ENCODE measurements at places on chromosomes 12 and 14. TPM values are rescaled to one million over a fixed set of nuclear protein-coding genes. Genes with fewer than 3 reads are reported as not detected.

LRRK2 gene
- 719 TPM for total RNA-seq

- H3K27ac ChIP-seq, result peak overlapping the region; percentile 100
- H3K4me1 ChIP-seq, result peaks cover 38% of the 10 kb centered on the region
- no peak overlapping the region for H3K4me3 ChIP-seq
- no peaks in the 10 kb centered on the region for H3K27me3 ChIP-seq
- peak; percentile 44 for DNase-seq
Observed at GRCh38 chr12:53224061-53224896, 7.7 kb downstream of the RARG start.

GRCh38 chr12:33690562-33690961 lies 250.9 kb upstream of the SYT10 start:
- H3K27me3 ChIP-seq, result no peaks in the 10 kb centered on the region
- H3K4me3 ChIP-seq, result no peak overlapping the region
- H3K4me1 ChIP-seq, result no peaks in the 10 kb centered on the region
- H3K36me3 ChIP-seq, result no peaks in the 10 kb centered on the region
- no peak overlapping the region for H3K27ac ChIP-seq
- no peak for DNase-seq

GRCh38 chr14:20516921-20517320 lies 11.6 kb downstream of the RNASE10 start:
- no peak overlapping the region for H3K4me3 ChIP-seq
- H3K27me3 ChIP-seq, result no peaks in the 10 kb centered on the region
- H3K27ac ChIP-seq, result no peak overlapping the region
- DNase-seq, result no peak

GRCh38 chr12:75705749-75706711 lies 194.6 kb upstream of the KRR1 start:
- peaks cover 5% of the 10 kb centered on the region for H3K4me1 ChIP-seq
- no peaks in the 10 kb centered on the region for H3K36me3 ChIP-seq
- H3K27ac ChIP-seq, result no peak overlapping the region
- H3K27me3 ChIP-seq, result no peaks in the 10 kb centered on the region

DNA sequence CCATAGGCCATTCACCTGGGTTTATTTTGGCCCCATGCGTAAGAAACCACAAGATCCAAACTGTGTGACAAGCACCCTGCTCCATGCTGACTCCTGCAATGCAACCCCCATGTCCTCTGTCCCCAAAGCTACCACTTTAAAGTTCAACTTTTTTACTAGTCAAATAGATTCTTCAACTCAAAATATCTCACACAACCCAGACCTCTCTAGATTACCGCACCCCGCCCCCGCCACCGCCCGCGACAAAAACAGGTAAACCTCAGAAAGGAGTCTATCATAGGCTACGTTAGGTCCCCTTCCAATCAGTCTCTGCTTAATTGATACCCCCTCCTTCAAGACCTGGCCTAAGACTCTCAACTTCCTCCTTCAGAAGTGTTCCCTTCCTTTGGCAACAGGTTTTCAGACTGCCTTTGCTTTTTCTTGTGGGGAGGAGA lies 2.2 kb downstream of the ZFP36L1 start:
- H3K36me3 ChIP-seq, result peaks cover 51% of the 10 kb centered on the region
- H3K27me3 ChIP-seq, result no peaks in the 10 kb centered on the region
- H3K4me3 ChIP-seq, result peak overlapping the region; percentile 77
- peak overlapping the region; percentile 99 for H3K27ac ChIP-seq
- peaks cover 35% of the 10 kb centered on the region for H3K4me1 ChIP-seq

- no peak overlapping the region for H3K4me3 ChIP-seq
- no peaks in the 10 kb centered on the region for H3K36me3 ChIP-seq
- peak; percentile 36 for DNase-seq
- no peak overlapping the region for H3K27ac ChIP-seq
- H3K4me1 ChIP-seq, result no peaks in the 10 kb centered on the region
Observed at GRCh38 chr12:95694136-95694535, 96.4 kb downstream of the NTN4 start.

DNA sequence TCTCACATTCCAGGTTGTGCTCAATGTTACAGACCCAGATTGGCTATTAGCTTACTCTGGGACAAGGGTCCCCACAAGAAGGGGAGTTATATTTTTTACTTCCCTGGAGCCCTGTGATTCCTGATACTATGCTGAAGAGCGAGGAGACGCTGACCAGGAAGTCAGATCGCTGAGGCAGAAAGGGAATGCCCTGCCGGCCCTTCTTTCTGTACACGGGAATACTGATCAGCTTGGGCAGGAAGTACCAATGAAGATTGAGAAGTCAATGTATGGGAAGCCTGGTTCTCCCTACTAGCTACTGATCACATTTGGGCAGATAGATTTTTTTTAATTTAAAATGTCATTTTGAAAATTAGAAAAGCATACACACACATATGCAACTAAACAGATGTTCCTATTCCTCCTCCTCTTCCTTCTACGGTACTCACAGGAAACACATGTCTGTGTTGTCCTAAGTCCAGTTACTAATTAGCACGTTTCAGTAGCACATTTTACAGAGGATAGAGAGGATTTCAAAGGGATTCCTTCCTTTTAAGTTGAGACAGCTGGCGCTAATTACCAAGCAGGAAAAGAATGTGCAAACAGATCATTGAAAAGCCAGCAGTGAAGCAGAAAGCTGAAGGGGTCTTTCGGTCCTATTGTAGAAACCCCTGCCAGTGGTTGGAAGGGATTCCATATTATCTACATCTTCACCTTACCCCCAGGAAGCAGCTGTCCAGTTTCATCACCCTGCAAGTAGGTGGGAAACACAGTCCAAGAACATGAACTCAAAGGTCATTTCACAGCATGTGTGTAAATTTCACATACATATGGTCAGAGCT lies 292.4 kb downstream of the DUSP6 start:
- no peak for DNase-seq
- no peaks in the 10 kb centered on the region for H3K27me3 ChIP-seq
- no peaks in the 10 kb centered on the region for H3K4me1 ChIP-seq
- no peaks in the 10 kb centered on the region for H3K36me3 ChIP-seq
- no peak overlapping the region for H3K27ac ChIP-seq
- no peak overlapping the region for H3K4me3 ChIP-seq

DNA sequence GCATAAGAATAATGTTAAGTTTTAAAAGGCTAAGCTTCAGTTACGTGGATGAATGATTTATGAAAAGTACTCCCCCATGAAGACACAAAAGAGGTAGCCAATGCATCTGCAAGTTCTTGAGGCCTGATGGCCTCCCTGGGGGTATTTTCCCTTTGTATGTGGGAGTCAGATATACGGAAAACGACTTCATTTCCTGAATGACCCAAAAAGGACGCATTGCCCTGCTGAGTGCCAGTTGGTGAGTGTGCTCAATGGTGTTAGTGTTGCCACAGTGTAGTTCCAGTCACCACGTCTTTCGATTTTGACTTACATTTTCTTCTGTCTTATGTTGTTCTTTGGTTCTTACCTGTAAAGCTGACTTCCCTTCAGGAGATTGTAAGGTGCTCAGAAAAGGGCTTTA lies 8.0 kb downstream of the ETV6 start:
- no peak overlapping the region for H3K27ac ChIP-seq
- H3K4me3 ChIP-seq, result no peak overlapping the region
- no peak for DNase-seq
- H3K4me1 ChIP-seq, result peaks cover 56% of the 10 kb centered on the region

NPFF gene
- not detected for total RNA-seq

SYCP3 gene
- 1.3 TPM for total RNA-seq

- no peak overlapping the region for H3K27ac ChIP-seq
- H3K4me1 ChIP-seq, result no peaks in the 10 kb centered on the region
- no peak overlapping the region for H3K4me3 ChIP-seq
Observed at GRCh38 chr12:122148657-122149056, 25.4 kb downstream of the IL31 start.

DNA sequence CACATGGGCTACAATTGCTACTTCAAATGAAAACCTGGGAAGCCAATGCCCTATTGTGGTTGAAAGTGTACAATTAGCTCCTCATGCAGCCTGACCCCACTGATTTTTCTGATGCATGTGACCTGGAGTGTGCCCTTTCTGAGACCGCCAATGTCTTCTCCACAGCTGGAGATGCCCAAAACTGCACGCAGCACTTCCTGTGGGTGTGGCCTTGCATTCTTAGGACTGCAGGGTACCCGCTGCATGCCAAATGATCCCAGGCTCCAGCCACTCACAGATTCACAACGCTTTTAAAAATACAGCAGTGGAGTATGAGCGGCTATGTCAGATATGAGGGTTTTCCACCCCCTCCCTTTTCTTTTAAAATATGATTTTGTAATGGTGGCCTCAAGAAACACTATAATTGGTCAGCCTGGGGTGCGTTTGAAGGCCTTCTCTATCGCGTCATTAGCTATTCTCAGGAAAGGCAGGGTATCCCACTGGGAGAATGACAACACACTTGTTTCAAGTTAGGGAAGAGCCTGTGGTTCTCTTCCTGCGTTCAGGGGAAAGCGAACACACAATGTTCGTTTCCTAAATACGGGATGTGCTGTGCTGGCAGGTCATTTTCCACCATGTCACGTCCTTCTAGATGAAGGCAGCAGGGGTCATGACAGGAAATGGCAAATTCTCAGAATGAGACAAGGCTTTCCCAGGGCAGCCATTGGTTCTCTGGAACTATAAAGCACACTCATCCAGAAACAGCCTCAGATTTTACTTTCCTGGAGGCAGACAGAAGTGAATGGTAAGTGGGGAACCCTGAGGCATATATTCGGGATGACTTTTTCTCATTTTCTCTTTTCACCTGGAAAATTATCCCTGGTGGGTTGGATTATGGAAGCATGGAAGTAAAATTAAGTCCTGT lies at the start of gene APOLD1:
TSS of gene APOLD1 (plus strand) at position 749 of the 904 bp plus-strand sequence. CDS start at position 782, 33 bp downstream.
- no peaks in the 10 kb centered on the region for H3K27me3 ChIP-seq
- H3K4me3 ChIP-seq, result peak within 1 kb of the TSS; percentile 62
- H3K36me3 ChIP-seq, result no peaks in the 10 kb centered on the region
- H3K27ac ChIP-seq, result peak within 1 kb of the TSS; percentile 90

DNAI7 gene
- 3.0 TPM for total RNA-seq

GRCh38 chr14:100134586-100134985 lies 24.9 kb downstream of the DEGS2 start:
- H3K36me3 ChIP-seq, result peaks cover 61% of the 10 kb centered on the region
- H3K27ac ChIP-seq, result no peak overlapping the region
- H3K4me3 ChIP-seq, result no peak overlapping the region
- DNase-seq, result no peak
- no peaks in the 10 kb centered on the region for H3K4me1 ChIP-seq
- H3K27me3 ChIP-seq, result no peaks in the 10 kb centered on the region

DNA sequence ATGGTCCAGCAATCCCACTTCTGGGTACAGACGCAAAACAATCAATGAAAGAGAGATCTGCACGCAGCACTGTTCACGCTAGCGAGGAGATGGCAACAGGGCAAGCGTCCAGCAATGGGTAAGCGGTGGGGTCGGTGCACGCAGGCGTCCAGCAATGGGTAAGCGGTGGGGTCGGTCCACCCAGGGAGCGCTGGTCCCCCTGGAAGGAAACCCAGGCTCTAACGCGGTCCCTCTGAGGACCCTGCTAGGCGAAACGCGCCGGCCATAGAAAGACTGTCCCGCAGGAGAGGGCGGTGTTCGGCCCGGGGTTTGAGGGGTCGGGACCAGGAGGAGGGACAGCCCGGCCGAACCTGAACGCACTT lies 618 bp upstream of the PGAM5 start:
- H3K36me3 ChIP-seq, result peaks cover 3% of the 10 kb centered on the region
- DNase-seq, result no peak
- H3K27ac ChIP-seq, result peak overlapping the region; percentile 49
- H3K27me3 ChIP-seq, result no peaks in the 10 kb centered on the region
- peaks cover 13% of the 10 kb centered on the region for H3K4me1 ChIP-seq
- H3K4me3 ChIP-seq, result peak overlapping the region; percentile 95

DNA sequence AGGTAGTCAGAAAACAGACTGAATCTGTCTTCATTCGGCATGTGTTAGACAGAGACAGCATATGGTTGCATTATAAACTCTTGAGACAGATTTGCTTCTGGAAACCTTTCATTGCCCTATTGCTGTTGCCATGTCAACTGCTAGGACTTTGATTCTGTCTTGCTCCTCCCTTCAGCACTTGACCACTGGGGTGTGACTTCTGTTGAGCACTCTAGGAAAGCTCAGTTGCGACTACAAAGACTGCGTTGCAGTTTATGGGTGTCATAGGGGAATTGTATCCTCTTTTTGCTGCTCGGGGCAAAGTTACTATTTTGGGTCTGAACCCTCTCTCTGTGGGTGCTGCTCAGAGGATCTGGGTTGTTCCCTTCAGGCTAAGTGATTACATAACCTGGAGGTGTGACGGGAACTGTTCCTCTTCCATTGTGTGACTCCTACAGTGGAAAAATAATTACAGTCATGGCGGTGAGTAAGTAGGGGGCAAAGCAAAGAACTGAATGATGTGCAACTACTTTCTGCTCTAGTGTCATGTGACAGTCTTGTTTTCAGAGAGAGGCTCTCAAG lies 44.3 kb upstream of the TRIM9 start:
- H3K27me3 ChIP-seq, result no peaks in the 10 kb centered on the region
- H3K27ac ChIP-seq, result no peak overlapping the region
- H3K4me1 ChIP-seq, result no peaks in the 10 kb centered on the region
- no peak for DNase-seq
- H3K36me3 ChIP-seq, result no peaks in the 10 kb centered on the region
- no peak overlapping the region for H3K4me3 ChIP-seq

DNA sequence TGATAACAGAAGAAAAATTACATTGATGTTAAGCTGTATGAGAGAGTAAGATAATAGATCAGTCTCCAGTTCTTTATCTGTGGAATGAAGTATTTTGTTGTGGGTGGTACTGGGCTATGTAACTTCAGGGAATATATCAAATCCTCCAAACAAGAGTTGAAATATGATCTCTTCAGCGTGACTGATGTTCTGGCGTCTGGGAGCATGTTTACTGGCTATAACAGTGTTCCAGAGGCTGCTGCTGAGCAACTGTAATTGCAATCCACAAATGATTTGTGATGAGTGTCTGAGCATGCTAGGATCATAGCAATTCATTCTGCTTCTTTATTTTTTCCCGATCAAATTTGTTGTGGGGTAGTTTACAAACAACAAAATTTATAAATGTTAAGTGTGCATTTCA lies 18.6 kb upstream of the CCDC198 start:
- no peak overlapping the region for H3K27ac ChIP-seq
- H3K4me3 ChIP-seq, result no peak overlapping the region
- DNase-seq, result no peak
- no peaks in the 10 kb centered on the region for H3K4me1 ChIP-seq

CEBPE gene
- not detected for total RNA-seq

DNA sequence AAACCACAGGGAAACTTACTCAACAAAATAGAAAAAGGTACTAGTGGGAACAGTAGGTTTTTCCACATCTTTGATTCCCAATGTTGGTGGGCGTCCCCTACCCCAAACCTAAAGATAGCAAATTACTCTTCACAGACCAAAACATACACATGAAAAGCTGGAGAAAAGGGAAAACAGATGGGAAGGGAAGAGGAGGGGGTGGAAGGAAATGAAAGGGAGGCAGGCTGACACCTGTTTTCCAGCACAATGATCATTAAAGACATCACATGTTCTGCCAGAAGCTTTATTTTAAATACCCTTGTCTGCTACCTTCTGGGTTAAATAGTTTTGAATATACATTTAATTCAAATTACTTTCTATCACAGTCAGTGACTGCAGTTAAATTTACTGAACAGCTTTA lies 1617.9 kb upstream of the SEL1L start:
- no peaks in the 10 kb centered on the region for H3K27me3 ChIP-seq
- no peaks in the 10 kb centered on the region for H3K36me3 ChIP-seq
- H3K27ac ChIP-seq, result no peak overlapping the region
- no peaks in the 10 kb centered on the region for H3K4me1 ChIP-seq

AMHR2 gene
- 0.24 TPM for total RNA-seq

GRCh38 chr14:74140374-74140850 lies 55.7 kb downstream of the LIN52 start:
- no peaks in the 10 kb centered on the region for H3K27me3 ChIP-seq
- DNase-seq, result peak; percentile 92

BMP4 gene
- 5.3 TPM for total RNA-seq
